ENCODE measurements at places on chromosomes 7 and 10. TPM values are rescaled to one million over a fixed set of nuclear protein-coding genes. Genes with fewer than 3 reads are reported as not detected.
A peak's percentile ranks its signal among the peaks of the same experiment; 100 is the strongest.

DNA sequence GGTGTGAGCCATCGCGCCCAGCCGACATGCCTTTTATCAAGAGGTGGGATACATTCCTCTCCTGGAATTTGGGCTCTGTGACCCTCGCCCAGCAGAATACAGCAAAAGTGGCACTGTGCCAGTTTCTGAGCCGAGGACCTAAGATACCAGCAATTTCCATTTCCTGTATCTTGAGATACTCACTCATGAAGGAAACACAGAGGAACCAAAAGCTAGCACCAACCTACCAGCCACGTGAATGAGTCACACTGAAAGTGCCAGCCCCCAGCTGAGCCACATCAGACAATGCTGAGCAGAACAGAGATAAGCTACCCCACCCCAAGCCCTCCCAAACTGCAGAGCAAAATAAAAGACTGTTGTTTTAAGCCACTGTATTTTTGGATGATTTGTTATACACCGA, 56.3 kb downstream of the CACUL1 start:
- DNase-seq = peak; percentile 50

- no peak for DNase-seq
These were observed 97.7 kb upstream of the PDLIM1 start for GRCh38 chr10:95388539-95388938.

DNA sequence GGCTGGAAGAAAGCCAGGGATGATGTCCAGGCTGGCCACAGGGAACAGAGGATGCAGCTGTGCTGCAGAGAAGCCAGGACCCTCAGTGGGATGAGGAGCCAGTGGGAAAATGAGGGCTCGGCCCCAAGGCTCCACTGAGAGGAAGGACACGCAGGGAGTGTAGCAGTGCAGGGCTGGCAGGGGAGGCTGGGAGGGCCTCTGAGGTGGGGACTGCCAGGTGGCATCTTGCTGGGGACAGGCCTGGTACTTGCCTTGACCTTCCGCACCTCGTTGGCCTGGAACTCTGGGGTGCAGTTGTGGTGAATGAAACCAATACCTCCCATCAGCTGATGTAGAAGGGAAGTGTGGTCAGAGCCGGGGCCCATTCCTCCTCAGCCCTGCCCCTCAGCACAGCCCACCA, 9.2 kb downstream of the IMPDH1 start:
- DNase-seq = no peak

DNA sequence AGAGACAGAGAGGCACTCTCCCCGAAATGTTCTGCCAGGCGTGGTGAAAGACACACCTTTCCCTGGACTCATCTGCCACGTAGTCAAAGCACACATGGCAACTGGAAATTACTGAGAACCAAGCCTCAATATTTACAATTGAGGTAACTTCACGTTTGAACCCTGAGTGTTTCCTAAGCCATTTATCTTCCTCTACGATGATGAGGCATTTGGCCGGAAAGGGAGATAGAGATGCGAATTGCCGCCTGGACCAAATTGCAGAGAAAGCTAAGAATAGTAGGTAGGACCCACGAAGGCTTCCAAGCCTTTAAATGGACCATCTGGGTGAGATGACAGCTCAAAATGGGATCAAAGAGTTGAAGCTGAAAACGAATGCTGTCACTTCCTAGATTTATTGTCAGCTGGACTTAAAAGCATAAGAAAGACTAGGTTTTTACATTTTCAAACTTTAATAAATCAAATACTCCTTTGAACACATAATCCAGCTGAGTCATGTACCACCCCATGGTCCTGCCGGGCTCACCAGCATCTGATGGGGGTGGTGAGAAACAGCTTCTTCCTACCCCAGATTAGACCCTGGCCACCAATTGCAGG, 135.6 kb upstream of the LYZL2 start:
- DNase-seq = no peak

- DNase-seq = no peak
These were observed 65.2 kb downstream of the ELFN1 start for GRCh38 chr7:1735262-1735661.

GRCh38 chr7:149850007-149850594, 11.9 kb downstream of the ZNF862 start:
- DNase-seq = no peak

- no peak for DNase-seq
These were observed 102.5 kb upstream of the ZMIZ1 start for GRCh38 chr10:78966182-78966787.

GRCh38 chr7:42012786-42013360, 224.1 kb downstream of the GLI3 start:
- DNase-seq = no peak

DNA sequence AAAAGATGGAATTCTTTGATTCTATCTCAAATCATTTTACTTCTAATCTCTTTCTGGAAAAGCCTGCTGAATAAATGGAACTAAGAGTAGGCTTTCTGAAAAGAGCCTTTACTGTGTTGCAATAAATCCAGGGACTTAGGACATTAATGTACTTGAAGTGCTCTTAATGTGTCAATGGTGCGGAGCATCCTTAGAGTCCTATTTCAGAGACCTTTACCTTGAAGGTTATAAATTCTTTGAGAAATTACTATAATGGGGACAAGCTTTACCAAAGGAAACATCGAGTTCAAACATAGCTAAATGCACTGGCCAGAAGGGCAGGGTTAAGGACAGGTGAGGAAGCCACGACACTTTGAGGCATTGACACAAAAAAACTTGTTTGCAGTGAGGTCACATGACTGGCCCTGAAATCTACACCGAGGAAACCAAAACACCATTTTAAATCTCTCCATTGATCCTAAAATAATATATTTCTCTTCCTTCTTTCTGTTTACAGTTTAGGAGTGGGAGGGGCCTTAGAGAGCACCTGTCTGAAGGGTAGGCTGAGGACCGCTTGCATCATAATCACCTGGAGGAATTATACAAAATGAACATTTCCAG, 48.1 kb upstream of the EXOC6 start:
- no peak for DNase-seq

- DNase-seq = no peak
These were observed 129.8 kb downstream of the FRMD4A start for GRCh38 chr10:14200698-14201544.

- DNase-seq = peak; percentile 73
These were observed 46.0 kb downstream of the ZNF777 start for GRCh38 chr7:149414745-149415390.

- no peak for DNase-seq
These were observed 150.8 kb upstream of the FAM3C start for GRCh38 chr7:121546632-121547543.

DNA sequence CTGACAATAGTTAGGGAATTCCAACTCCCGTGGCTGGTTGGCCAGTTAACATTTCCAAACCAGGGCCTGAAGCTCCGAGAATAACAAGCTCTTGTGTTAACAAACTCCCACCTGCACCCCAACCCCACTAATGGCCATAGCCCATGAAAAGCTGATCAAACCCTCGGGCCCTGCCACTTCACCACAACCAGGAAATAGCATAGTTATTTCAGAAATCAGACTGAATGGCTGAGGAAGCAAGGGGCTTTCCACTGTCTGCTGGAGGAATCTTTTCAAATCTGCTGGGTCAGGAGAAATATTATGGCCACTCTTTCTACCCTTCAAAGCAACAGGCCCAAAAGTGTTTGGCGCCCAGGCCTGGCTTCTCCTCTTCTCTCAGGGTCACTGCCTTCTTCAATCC, 145.6 kb downstream of the GLCCI1 start:
- no peak for DNase-seq

DNA sequence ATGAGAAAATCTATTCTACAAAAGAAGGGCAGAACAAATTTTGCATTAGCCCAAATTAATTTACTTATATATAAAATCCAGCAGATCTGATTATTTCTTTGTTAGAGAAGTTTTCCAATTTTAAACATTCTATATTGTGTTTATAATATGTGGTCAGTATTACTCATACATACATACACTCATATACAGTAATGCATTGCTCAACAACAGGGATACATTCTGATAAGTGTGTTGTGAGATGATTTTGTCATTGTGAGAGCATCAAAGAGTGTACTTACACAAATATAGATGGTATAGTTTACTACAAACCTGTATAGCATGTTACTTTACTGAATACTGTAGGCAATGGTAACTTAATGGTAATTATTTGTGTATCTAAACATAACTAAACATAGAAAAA, 239.6 kb upstream of the ETV1 start:
- no peak for DNase-seq

DNA sequence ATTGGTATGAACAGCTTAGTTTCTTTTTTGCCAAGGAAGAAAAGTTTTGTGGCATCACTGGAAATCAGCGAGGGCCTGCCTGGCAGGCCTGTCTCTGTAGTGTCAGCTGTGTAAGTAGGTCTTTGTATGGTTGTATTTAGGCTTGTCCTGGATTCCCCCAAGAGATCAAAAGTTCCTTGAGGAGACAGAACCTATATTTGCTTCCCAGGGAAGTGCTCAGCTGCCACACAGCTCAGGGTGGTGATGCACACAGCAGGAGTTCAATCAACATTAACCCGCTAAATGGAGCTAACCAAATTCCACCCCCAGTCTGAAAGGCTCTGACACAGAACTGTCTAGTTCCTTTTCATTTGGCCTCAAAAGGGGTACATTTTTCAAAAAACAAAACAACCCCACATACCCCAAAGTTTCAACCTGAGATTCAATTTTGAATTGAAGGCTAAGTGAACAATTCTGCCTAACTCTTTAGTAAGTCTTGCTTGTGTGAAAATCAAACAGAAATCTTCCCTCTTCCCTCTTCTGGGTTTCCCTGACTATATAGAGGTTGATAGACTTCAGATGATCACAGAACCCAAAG, 124.4 kb downstream of the CLEC2L start:
- DNase-seq = no peak

Gene GLI3
- 6.0 TPM for total RNA-seq

Gene CALHM3
- not detected for total RNA-seq

Gene STEAP1
- 12.0 TPM for total RNA-seq

Gene PGAM2
- 799 TPM for total RNA-seq

Gene PDIA4
- 95.3 TPM for total RNA-seq

Gene SPDYE1
- total RNA-seq = not detected
